Pulmonary artery endothelial cell (primary cell): ENCODE measurements at places on chromosomes 6 and 20. TPM values are rescaled to one million over a fixed set of nuclear protein-coding genes. Genes with fewer than 3 reads are reported as not detected.

SMAP1 gene
- total RNA-seq = 18.6 and 21.7 TPM in 2 replicates

FRK gene
- 0.07 and 0.14 TPM in 2 replicates for total RNA-seq

KHDRBS2 gene
- total RNA-seq = not detected in 2 replicates

CPNE5 gene
- total RNA-seq = 6.9 and 7.5 TPM in 2 replicates

CST5 gene
- total RNA-seq = not detected in 2 replicates

MKKS gene
- total RNA-seq = 3.7 and 6.5 TPM in 2 replicates

GRCh38 chr6:140907235-140907634 lies 1225.5 kb upstream of the GJE1 start:
- DNase-seq = no peak

DNA sequence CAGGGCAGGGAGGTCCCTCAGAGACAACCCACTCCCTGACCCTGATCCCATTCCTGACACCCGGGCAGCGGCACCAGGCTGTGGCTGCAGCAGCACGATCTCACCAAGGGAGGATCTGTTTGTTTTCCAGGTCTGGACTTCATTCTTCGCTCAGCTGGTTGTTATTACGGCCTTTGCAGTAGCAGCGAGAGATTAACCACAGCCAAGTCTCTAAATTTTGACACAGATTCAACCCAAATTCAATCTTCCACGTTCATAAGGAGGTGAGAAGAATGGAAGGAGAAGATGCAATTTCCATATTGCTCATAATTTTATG lies 91.1 kb upstream of the THBS2 start:
- DNase-seq = no peak

DNA sequence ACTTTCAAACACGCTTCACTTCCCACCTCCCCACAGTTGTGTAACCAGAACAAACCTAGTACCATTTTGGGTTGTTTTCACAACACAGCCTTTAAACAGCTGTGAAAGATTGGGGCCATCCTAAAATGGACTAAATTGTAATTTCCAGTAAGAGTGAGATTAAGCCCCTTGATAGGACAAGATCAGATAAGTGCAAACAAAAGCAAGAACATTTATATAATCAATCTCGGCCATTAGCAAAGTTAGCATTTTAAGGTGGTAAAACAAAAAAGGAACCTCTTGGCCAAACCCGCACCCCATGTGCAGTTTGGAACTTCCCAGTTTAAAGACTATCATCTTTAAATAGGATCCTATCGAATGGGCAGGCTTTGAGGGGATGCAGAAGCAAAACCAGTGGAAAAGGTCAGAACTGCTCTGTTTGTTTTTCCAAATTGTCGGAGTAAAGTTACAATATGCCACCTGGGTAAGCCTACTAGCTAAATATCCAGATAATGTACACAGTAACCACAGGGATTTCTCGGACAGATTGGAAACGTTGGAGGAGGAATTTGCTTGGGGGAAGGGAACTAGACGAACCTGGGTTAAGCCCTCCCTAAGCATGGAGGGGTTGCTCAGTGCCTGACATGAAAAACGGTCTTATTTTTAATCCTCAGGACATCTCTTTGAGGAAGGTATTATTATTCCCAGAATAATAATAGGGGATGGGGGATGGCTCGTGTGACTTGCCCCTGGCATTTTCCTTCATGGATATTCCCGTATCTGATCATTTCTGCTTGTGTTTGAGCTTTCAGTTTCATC lies 159.8 kb upstream of the SALL4 start:
- no peak for DNase-seq

- DNase-seq = no peak
Observed at GRCh38 chr20:19392344-19393130, 180.1 kb downstream of the SLC24A3 start.

GRCh38 chr6:139860203-139860602 lies 485.8 kb upstream of the CITED2 start:
- no peak for DNase-seq

GRCh38 chr20:45796337-45797065 lies 4.7 kb downstream of the DNTTIP1 start:
- no peak for DNase-seq

- no peak for DNase-seq
Observed at GRCh38 chr6:53767941-53768340, 26.9 kb upstream of the LRRC1 start.
